ENCODE measurements at places on chromosomes 6 and 20. TPM values are rescaled to one million over a fixed set of nuclear protein-coding genes. Genes with fewer than 3 reads are reported as not detected.

EPPIN gene
- total RNA-seq = not detected

TBXT gene
- total RNA-seq = not detected

OPRL1 gene
- total RNA-seq = 0.72 TPM

CD93 gene
- 0.02 TPM for total RNA-seq

MCUR1 gene
- total RNA-seq = 9.8 TPM

TREML2 gene
- not detected for total RNA-seq

GABRR1 gene
- total RNA-seq = not detected

STMND1 gene
- total RNA-seq = not detected

E2F1 gene
- 21.9 TPM for total RNA-seq
